ENCODE measurements at places on chromosomes 2 and 18. TPM values are rescaled to one million over a fixed set of nuclear protein-coding genes. Genes with fewer than 3 reads are reported as not detected.

The CYB5A gene
- total RNA-seq, result 23.5 TPM

The CCDC178 gene
- not detected for total RNA-seq

The REEP1 gene
- 17.7 TPM for total RNA-seq

The IL36RN gene
- total RNA-seq, result not detected

The TTC39C gene
- total RNA-seq, result 1.8 TPM

The ACADL gene
- total RNA-seq, result not detected

The CPO gene
- total RNA-seq, result not detected

The TRABD2A gene
- total RNA-seq, result 0.17 TPM

The GPD2 gene
- 30.0 TPM for total RNA-seq

The DAPL1 gene
- not detected for total RNA-seq
